ENCODE measurements at places on chromosomes 12 and 14. TPM values are rescaled to one million over a fixed set of nuclear protein-coding genes. Genes with fewer than 3 reads are reported as not detected.

NRIP2 gene
- not detected for total RNA-seq

FLRT2 gene
- not detected for total RNA-seq

CLEC12A gene
- total RNA-seq, result 0.47 TPM

ATL1 gene
- 1.1 TPM for total RNA-seq

PCED1B gene
- 117 TPM for total RNA-seq

TAS2R9 gene
- total RNA-seq, result not detected

NELL2 gene
- total RNA-seq, result 99.7 TPM

GPRC5D gene
- not detected for total RNA-seq

TMEM132C gene
- not detected for total RNA-seq

HOXC13 gene
- total RNA-seq, result not detected

SRRM4 gene
- not detected for total RNA-seq

ORMDL2 gene
- total RNA-seq, result 24.2 TPM

POTEG gene
- not detected for total RNA-seq

TAS2R14 gene
- 0.97 TPM for total RNA-seq

EPYC gene
- not detected for total RNA-seq

ACOT6 gene
- not detected for total RNA-seq

LRP10 gene
- 21.0 TPM for total RNA-seq

MANSC4 gene
- total RNA-seq, result not detected

PDE3A gene
- not detected for total RNA-seq

CCDC91 gene
- total RNA-seq, result 14.8 TPM

DRAM1 gene
- 3.8 TPM for total RNA-seq

ACSM4 gene
- total RNA-seq, result not detected

TBC1D30 gene
- 0.72 TPM for total RNA-seq

PLEKHA5 gene
- 3.2 TPM for total RNA-seq

IL22 gene
- total RNA-seq, result not detected

RIPK3 gene
- 6.5 TPM for total RNA-seq

PPP1R36 gene
- 0.29 TPM for total RNA-seq

ISM2 gene
- 0.74 TPM for total RNA-seq

RERG gene
- not detected for total RNA-seq

SIX6 gene
- not detected for total RNA-seq
